ENCODE measurements at places on chromosomes 2 and 18.
A peak's percentile ranks its signal among the peaks of the same experiment; 100 is the strongest.

GRCh38 chr2:17476830-17477229, 41.4 kb downstream of the RAD51AP2 start:
- peak; percentile 3 for DNase-seq

GRCh38 chr2:15363142-15363541, 198.0 kb downstream of the NBAS start:
- DNase-seq, result peak; percentile 48

DNA sequence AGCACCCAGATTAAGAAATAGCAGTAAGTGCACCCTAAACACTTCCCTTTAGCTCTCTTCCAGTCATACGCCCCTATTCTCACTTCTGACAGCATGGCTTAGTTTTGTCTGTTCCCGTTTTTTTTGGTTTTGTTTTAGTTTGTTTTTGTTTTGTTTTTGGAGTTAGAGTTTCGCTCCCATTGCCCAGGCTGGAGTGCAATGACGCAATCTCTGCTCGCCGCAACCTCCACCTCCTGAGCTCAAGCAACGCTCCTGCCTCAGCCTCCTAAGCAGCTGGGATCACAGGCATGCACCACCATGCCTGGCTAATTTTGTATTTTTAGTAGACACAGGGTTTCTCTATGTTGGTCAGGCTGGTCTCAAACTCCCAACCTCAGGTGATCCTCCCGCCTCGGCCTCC, 2067.7 kb downstream of the SUCLG1 start:
- no peak for DNase-seq

DNA sequence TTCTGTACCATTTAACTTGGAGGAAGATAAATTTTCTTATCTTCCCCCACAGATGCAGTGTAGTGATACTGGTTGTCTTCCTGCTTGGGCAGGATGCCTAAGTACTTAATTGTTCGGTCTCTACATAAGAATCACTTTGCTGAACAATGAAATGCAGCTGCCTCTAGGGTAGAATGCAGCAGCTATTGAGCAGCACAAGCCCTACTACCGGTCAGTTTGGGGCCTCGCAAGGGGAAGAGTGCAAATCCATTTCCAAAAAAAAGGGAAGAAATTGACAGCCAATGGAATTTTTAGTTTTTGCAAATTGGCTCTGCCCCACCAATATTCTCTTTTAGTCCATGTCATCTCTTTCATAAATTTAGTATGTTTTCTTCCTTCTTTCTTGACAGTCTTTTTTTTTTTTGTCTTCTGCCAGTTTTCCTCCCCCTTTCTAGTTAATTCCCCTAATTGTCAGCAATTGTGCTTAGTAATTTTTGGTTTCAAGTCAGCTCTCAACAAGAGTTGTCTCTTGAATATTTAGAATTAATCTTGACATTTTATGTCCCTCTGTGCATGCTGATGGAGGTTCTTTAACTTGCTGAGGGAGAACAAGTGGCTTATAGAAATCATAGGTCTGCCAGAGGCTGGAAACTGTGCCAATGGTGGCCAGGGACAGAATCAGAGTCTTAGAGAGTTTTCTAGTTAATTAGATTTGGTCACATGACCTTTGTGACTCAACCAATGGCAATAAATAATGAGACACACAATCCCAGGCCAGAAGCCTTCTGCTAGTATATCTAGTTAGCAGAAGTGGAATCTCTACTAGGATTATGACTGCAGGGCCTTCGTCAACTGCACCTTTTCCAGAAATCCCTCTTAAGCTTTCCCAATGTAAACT, 270.0 kb downstream of the CTNNA2 start:
- no peak for DNase-seq

DNA sequence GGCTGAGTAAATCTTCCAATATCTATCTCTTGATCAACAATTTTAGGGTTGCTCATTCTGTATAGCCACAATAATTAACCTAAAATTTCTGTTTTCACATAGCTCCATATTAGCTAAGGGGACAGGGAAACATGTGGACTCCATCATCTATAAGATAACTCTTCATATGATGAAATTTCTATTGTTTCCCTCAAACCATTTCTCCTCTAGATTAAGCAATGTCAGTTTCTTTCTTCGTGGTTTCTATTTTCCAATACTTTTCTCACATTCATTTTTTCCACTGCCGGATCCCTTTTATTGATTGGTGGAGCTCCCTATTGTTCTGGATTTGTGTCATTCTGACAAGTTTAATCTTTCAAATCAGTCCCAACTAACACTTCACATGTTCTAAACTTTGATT, 1221.3 kb upstream of the ZEB2 start:
- peak; percentile 59 for DNase-seq

DNA sequence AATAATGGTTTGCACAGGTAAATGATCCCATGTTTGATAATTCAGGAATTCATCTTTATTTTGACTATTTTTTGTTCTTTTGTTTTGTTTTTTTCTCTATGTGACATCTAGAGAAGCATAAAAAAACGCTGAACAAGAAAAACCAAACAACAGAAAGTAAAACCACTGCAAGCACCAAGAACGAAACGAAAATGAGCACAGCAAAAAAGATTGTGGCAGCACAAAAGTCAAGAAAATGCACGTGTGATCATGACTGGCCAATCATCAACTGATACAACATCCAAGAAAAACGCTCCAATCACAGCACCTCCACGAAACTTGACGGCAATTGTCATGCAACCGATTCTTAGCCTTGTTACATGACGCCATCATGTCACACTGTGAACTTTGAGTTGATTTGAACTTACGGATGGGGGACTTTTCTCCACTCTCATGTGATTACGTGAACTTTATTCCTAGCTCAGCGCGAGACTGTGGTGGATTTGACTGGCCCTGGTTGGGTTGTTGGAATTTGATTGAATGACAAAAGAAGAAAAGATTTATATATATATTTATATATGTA, 318.7 kb downstream of the CELF4 start:
- no peak for DNase-seq

DNA sequence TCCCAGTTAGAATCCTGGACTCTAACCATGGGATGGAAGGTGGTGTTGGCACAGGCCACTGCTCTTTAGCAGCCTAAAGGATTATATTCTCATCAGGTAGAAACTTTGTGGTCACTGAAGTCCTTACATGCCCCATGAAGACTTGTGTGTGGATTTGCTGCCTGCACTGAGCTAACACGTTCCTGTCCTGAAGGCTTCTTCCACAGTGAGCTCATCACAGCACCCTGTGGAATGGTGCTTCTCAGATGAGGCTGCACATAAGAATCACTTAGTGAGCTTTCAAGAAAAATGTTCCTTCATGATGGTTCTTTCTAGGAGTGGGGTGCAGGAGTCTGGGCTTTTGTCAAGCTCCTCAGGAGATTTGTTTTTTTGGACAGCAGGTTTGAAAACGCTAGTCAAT, 26.8 kb downstream of the STAMBP start:
- DNase-seq, result no peak

GRCh38 chr2:224027070-224027469, 12.0 kb downstream of the SERPINE2 start:
- no peak for DNase-seq

GRCh38 chr2:45259138-45259537, 249.9 kb upstream of the SIX2 start:
- DNase-seq, result no peak

DNA sequence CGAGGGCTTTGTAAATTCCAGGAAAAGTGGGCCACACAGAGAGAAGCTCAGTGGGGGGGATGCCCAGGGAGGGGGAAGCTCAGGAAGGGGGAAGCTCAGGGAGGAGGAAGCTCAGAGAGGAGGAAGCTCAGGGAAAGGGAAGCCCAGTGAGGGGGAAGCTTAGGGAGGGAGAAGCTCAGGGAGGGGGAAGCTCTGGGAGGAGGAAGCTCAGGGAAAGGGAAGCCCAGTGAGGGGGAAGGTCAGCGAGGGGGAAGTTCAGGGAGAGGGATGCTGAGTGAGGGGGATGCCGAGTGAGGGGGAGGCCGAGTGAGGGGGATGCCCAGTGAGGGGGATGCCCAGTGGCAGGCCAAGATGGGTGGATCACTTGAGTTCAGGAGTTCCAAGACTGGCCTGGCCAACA, 821 bp upstream of the CHRNG start:
- no peak for DNase-seq

DNA sequence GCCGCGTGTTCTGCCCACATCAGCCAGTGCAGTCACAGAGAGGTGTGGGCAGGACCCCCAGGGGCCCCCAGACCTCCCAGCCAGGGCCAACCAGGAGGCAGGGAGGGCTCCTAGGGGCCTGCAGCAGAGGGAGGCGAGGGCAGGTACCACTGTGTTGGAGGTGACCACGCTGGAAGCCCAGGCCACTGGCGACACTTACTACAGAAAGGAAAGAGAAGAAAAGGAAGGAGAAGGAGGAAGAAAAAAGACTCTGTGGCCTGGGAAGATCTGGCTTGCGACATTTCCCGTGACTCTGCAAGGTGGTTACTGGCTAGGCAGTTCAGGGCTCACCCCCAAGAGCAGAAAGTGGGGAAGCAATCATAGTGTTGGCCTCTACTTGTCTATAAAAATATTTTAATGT, 98.1 kb upstream of the BCL2L11 start:
- no peak for DNase-seq

GRCh38 chr2:10984418-10985135, 72.8 kb downstream of the KCNF1 start:
- peak; percentile 3 for DNase-seq

DNA sequence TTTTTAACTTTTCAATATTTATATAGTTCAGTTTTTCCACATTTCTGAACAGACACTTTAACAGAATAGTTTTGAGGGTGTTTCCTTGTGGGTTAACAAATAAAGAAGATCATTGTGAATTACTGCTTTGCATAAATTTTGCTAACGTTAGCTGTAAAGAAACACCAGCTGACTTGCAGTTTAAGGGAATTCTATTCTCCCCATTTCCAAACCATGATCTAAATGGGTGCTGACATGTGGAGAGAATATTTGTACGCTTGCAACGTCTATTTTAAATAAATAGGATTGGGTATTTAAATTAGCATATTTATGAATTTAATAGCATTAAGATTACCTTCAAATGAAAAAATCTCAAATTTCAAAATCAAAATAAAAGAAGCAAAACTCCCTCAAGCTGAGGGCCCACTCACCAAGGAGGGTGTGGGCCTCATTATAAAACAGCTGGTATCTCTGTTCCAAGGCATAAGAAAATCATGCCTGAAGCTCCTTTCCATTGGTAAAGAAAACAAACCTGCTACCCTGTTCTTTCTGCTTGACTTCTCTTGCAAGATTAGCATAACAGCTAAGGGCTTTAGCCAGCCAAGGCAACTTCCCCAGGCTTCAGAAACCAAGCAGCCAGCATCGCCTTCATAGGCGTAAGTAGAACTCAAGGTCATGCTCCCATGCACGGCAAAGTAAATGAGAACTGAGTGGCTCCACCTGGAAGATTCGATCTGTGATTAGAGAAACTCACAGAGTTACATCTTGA, 3.2 kb downstream of the MRO start:
- DNase-seq, result no peak

DNA sequence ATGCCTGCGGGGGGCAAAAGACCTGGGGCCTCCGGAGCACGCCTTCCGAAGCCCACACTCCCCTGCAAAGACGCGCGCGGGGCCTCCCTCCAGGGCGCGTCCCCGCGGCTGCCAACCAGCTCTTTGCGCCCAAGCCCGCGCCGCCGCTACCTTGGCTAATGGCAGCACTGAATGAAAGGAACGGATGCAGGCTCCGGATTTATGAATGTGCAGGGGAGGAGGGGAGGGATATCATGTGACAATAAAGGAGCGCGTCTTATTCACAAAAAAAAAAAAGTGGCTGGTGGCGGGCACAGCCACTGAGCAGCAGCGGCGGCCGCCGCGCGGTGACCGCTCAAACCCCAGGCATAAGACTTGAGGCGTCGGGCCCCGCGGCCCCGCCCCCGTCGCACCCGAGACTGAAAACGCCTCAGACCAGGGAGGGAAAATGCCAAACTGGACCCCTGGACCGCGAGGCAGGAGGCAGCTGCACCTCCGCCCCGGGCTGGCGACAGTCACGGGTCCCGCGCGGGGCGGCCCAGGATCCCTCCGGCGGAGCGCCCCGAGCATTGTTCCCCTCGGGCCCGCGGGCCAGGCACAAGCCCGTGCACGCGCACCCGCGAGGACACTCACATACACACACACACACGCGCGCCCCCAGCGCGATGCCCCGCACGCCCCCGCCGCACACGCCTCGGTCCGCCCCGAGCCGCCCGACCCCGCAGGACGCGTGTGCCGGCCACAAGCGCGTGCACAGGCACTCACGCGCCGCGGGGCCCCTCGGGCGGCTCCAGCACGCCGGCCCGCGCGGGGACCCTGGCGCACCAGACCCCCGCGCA, 1.6 kb downstream of the SPRED2 start:
- DNase-seq, result peak; percentile 39

DNA sequence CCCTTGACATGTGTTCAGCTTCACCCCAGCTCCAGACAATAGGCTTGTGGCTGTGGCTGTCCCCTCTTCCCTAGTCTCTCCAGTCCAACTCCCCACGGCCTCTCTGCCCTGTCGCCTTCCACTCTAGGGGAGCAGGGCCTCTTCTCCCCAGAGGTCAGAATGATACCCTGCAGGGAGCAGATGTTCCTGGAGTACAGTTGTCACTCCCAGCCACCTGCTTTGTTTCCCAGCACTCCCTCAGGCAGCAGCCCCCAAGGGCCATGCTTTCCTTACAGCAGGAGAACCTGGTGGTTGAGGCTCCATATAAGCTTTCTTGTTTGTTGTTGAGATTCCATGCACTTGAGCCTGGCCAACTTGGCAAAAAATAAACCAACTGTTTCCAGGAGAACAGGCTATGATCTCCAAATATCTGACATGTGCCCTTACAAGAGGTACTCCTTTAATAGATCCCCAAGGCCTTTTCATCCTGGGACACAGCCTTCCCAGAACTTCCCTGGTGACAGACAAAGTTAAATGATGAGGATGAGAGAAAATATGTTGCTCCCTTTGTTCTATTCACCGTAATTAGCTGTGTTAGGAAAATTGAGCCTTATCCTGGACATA, 45.1 kb downstream of the DPYSL5 start:
- DNase-seq, result no peak

- DNase-seq, result peak; percentile 81
Observed at GRCh38 chr2:100260712-100261620, 61.3 kb downstream of the LONRF2 start.

DNA sequence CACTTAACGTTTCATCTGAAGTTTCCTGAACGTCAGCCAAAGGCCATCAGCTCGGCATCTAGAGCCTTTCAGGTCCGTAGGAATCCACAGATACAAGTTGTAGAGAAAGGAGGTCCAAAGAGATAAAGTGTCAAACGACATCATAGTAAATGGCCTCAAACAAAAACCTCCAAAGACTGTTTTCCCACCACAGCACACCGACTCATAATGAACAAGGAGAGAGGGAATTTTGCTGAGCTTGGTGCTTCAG, 150.3 kb downstream of the PXDN start:
- no peak for DNase-seq

GRCh38 chr2:119463136-119463535, 31.5 kb downstream of the TMEM37 start:
- no peak for DNase-seq

DNA sequence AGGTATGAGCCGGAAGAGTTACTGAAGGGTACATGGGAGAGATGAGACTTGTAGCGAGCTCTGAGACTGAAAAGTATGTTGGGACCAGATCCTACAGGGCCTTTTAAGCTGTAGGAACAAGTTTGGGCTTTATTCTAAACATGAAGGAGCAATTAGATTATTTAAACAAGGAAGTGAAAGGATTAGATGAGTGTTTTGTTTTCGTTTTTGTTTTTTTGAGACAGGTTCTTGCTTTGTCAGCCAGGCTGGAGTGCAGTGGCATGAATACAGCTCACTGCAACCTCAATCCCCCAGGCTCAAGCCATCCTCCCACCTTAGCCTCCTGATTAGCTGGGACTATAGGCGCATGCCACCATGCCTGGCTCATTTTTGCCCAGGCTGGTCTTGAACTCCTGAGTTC, 110.7 kb downstream of the C1D start:
- DNase-seq, result no peak

GRCh38 chr2:163736433-163737189, 803 bp upstream of the FIGN start:
- DNase-seq, result peak; percentile 33
